ENCODE measurements at places on chromosomes 2 and 18. TPM values are rescaled to one million over a fixed set of nuclear protein-coding genes. Genes with fewer than 3 reads are reported as not detected.

Gene GREB1
- 0.94 TPM for total RNA-seq

Gene PARD3B
- total RNA-seq = 15.8 TPM

Gene DBI
- 692 TPM for total RNA-seq

Gene ERFE
- total RNA-seq = not detected

Gene RGPD4
- total RNA-seq = not detected

Measured in esophagus squamous epithelium (tissue), 5 donors.